ENCODE measurements at places on chromosomes 16 and 17.

GRCh38 chr16:67451704-67452435 is 20.9 kb downstream of the HSD11B2 start:
- DNase-seq: no peak

DNA sequence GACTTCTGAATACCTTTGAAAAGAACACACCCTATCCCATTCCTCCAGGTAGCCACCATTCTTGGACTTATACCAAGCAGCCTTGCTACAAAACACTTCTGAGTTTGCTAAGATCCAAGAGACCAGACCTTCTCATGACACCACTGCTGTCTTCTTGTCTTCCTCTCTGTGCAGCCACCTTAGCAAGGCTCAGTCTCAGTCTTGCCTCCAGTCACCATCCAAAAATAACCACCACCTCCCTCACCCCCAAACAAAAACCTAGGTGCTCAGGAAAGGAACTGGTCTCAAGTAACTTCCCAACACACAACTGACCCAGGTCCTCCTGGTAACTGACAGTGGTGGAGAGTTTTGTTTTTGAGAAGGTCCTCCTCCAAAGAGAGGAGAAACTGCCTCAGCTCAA is 90.9 kb upstream of the CORO6 start:
- DNase-seq: no peak

DNA sequence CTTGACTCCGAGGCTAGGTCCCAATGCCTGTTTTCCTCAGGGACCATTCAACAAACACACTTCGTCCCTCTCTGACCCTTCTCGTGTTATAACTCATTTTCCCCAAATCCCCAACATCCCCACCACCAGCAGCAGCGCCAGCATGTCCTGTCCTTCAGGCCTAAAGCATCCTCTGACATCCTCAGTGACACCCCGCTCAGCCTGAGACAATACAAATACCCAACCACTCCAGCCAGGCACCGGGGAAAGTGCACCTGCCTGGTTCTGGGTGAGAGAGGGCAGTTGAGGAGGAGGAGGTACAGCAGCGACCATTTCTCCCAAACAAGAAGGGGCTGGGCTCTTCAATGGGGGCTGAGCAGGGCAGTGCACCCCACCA is 4.7 kb downstream of the MNT start:
- no peak for DNase-seq

GRCh38 chr16:68728523-68728922 is 8.6 kb upstream of the CDH1 start:
- no peak for DNase-seq

GRCh38 chr17:32386844-32387243 is 36.9 kb downstream of the ZNF207 start:
- no peak for DNase-seq

DNA sequence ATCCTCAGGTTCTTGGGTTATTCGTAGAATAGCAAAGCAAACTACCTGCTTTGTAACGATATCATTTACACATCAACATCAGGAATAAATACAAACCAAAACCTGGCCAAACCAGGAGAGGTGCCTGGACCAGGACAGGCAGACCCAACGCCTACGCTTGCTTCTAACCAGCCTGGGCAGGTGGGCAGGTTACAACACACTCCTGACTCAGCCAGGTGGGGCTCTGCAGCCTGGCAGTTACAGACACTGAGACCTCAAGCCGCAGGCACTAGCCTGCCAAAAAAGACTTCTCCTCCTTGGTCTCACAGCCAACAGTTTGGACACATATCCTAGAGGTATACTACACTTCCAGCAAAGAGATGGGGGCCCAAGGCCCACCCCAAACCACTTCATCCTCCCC is 14.0 kb downstream of the ANKRD11 start:
- DNase-seq: no peak

DNA sequence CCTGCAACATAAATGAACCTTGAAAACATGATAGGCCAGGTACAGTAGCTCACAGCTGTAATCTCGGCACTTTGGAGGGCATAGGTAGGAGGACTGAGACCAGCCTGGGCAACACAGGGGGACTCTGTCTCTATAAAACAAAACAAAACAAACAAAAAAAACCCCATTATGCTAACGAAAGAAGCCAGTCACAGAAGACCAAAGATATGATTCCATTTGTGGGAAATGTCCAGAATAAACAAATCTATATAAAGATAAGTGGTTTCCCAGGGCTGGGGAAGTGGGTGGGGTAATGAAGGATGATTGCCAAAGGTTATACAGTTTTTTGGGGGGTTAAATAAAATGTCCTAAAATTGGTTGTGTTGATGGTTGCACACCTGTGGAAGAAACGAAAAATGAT is 36.5 kb upstream of the SIAH1 start:
- DNase-seq: no peak

- no peak for DNase-seq
Measured at GRCh38 chr16:80519189-80519588, 21.6 kb upstream of the DYNLRB2 start.

- DNase-seq: no peak
Measured at GRCh38 chr17:4247361-4247970, 16.3 kb downstream of the ANKFY1 start.

GRCh38 chr17:73749337-73749823 is 105.1 kb upstream of the SDK2 start:
- DNase-seq: no peak

- DNase-seq: no peak
Measured at GRCh38 chr17:40686192-40686591, 17.4 kb downstream of the KRT24 start.

- no peak for DNase-seq
Measured at GRCh38 chr17:62456016-62456415, 22.6 kb upstream of the TLK2 start.

DNA sequence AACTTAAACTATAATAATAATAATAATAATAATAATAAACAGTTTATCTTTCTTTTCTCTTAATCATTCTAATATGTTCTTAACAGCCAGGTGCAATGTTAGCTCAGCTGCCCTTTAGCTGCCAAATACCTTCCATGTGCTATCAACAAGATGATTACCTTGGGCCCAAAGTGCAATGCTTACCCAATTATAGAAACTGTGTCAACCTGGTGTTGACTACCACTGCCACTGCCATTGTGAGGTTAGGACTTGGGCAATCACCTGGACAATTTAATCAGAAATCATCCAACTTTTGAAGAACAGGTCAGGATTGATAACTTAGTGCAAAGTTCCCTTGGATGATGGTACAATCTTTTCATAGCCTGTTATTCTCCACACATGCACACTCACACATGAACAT is 371.8 kb upstream of the SALL1 start:
- no peak for DNase-seq

DNA sequence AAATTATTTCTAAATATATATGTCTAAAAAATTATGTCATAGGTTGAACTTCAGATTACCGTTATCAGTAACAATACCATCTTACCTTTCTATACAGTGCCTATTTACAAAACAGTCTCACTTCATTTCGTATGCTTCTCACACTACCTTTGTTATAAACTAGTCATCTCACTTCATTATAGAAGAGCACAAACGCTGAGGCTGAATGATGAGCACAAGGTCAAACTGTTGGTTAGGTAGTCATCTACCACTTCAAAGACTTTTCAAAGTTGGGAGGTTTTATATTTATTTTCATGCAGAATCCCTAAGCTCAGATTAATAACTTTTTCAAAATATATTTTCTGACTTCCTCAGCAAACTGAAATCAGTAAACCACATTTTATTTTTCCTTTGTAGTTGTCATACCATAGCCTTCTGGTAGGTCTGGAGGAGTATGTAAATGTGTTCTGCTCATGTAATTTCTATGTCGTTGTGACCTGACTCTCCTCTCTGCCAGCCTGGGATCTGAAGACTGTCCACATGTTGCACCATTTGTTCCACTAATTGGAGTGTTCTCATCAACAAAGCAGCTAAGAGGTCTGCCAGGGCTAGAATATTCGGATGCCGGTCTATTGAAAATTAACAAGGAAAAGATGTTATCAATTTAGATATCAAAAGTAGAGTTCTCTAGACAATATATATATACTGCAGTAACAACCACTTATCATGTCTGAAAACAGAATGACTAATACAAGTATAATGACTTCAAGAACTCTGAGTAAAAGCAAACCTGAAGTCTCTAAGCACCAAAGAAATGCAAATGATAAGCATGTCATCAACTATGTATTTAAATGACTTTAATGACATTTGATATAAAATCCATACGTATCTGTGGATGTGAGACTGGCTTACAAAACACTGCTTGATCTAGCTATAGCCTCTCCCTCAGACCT is 73.9 kb downstream of the CEP95 start:
- no peak for DNase-seq
